ENCODE measurements at places on chromosomes 5 and 9. TPM values are rescaled to one million over a fixed set of nuclear protein-coding genes. Genes with fewer than 3 reads are reported as not detected.
A peak's percentile ranks its signal among the peaks of the same experiment; 100 is the strongest.

GRCh38 chr5:154140381-154140780, 50.2 kb upstream of the GALNT10 start:
- no peak for ATAC-seq

DNA sequence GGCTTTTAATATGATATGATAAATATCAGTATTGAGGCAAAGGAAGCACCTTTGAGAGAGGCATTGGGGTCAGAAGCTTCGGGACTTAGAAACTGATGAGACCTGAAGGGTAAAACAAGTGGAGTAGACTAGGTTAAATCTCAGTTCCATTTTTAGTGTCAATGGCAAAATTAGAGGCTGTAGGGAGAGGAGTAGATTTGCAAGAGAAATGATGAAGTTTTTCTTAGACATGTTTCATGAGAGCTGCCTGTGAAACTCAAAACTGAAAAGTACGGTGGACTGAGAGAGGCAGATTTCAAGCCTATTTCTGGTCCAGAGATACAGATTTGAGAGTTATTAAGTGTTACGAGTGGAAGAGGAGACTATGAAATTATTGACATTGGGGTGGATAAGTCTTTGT, 278.5 kb downstream of the TAF11L14 start:
- ATAC-seq, result no peak

GRCh38 chr9:2826291-2826690, 17.6 kb downstream of the PUM3 start:
- ATAC-seq, result no peak

DNA sequence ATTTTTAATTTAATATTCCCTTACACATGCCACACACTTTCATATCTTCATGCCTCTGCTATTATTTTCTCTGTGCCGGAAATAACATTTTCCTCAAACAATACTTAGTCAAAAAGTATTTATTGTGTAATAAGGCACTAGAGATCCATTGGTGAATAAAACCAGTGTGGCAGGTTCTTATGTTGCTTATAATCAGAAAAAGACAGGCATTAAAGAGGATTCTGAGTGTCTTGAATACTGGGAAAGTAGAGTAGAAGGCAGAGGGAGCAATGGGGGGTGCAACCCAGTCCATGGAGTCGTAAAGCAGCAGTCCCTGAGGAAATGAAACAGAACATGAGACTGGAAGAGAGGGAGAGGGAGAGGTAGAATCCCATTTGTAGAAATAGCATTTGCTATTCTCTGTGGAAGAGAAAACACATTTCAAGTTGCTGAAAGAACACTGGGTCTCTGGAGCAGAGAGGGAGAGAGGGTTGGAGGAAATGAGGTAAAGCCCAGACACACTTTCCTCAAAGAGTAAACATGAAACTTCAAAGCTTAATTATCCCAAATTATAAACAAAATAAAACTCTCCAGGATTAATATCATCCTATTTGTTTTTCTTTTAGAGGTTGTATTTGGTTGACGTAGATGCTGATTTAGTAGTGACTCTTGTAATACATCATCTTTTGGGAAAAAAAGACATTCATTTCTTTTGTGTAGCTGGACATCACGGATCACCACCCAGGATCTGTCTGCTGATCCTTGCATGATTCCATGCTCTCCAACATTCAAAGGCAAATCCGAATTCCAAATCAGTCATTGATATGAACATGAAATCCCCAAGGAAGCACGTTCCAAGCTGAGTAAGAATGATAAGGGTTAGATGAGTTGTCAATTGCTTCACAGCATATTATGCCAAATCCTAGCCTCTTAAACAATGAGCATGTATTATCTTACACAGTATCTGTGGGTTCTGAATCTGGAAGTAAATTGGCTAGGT, 37.4 kb upstream of the GRAMD2B start:
- ATAC-seq, result no peak

DNA sequence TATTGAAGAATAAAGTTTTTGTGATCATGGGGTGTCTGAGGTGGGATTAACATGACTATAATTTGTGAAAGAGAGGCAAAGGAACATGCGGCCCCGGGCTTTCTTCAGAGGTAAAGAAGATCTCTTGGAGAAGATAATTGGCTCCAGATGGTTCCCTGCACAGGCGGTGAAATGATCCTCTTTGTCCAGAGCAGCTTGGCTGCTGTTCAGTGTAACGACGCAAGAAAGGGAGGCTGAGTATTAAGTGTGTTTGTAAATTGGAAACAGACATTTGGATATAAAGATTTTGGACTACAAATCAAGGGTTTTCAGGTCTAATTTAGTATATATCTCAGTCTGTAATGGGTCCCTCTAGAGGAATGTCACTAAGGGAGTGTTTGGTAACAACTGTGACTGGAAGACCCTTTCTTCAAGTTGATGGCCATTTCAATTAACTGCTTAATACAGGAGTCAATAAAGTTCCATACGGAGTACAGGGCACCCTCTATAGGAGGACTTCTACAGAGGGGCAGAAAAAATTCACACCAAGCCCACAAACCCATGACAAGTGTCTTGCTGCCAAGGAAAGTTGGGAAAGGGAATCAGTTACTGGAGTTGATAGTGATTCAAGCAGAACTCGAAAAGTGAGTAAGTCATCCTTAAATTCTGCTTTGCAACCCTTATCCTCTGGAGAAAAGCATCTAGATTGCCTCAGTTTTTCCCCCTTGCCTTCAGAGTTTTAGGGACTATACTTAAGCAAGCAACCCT, 4.1 kb downstream of the EQTN start:
- ATAC-seq, result peak; percentile 66

DNA sequence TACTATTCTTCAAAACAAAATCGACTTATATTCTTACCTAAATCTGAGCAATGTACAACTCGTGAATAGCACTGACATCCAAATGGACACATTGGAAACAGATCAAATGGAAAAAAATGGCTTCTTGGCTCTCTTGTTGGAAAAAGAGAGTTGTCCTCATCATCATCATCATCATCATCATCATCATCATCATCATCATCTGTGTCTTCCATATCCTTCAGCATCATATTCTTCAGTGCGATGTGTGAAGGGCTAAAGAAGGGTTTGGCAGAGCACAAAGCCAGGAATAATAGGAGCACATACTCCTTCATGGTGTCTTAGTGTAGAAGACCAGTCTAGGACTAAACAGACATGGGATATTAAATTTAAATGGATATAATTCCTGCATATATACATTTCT, 7.7 kb downstream of the ASPN start:
- ATAC-seq, result no peak

- no peak for ATAC-seq
These were observed 180.9 kb downstream of the MED10 start for GRCh38 chr5:6197427-6197826.

DNA sequence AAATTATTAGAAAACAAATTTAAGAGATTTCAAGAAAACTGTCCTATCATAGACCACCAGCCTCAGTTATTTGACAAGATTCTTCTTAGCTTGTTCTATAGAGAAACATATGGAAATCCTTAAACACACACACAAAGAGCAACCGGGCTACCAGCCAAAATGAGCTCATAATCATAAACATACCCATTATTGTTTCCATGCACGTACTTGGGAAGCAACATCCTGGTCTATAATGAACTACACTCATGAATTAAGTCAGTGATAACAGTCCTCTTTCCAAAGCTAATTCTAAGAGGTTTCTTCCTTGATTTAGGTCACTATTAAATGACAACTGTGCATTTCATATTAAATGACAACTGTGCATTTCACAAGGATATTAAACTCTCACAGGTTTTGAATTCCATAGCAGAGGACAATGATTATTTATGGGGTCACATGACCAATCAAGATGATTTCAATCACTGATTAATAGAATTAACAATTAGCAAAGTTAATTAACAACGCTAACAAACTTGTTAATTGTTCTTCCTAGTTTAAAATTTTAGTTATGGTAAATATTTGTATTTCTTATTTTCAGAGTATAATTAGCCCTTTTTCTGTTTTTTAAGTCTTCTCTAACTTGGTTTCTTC, 77.0 kb downstream of the OXCT1 start:
- no peak for ATAC-seq

DNA sequence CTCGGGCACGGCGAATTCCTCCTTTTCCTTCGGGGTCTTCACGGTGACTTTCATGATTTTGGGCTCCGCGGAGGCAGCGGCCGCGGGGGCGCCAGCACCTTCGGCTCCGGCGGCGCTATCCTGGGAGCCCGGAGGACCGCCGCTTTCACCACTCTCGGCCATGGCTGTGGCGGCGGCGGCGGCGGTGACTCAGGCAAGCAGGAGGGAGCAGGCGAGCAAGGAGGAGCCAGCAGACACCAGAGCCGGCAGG, 315 bp downstream of the UBQLN1 start:
- ATAC-seq, result peak; percentile 85

- ATAC-seq, result no peak
These were observed 84.7 kb downstream of the CFAP95 start for GRCh38 chr9:69905286-69905685.

PDLIM4 gene
- total RNA-seq, result 99.9 TPM

SEMA6A gene
- total RNA-seq, result 16.4 TPM

PHAX gene
- 83.4 TPM for total RNA-seq

DRD1 gene
- not detected for total RNA-seq

CHMP5 gene
- 71.9 TPM for total RNA-seq

LRRC14B gene
- not detected for total RNA-seq

FLT4 gene
- 12.0 TPM for total RNA-seq

GLE1 gene
- 32.4 TPM for total RNA-seq

CLIC3 gene
- total RNA-seq, result 0.81 TPM

STING1 gene
- 42.7 TPM for total RNA-seq

GABRB2 gene
- 1.2 TPM for total RNA-seq

SLC6A3 gene
- not detected for total RNA-seq
